T-helper 22 cell (primary cell): ENCODE measurements at places on chromosomes 13 and 19.

- no peak for DNase-seq
Measured at GRCh38 chr19:5042556-5042955, 73.6 kb downstream of the KDM4B start.

DNA sequence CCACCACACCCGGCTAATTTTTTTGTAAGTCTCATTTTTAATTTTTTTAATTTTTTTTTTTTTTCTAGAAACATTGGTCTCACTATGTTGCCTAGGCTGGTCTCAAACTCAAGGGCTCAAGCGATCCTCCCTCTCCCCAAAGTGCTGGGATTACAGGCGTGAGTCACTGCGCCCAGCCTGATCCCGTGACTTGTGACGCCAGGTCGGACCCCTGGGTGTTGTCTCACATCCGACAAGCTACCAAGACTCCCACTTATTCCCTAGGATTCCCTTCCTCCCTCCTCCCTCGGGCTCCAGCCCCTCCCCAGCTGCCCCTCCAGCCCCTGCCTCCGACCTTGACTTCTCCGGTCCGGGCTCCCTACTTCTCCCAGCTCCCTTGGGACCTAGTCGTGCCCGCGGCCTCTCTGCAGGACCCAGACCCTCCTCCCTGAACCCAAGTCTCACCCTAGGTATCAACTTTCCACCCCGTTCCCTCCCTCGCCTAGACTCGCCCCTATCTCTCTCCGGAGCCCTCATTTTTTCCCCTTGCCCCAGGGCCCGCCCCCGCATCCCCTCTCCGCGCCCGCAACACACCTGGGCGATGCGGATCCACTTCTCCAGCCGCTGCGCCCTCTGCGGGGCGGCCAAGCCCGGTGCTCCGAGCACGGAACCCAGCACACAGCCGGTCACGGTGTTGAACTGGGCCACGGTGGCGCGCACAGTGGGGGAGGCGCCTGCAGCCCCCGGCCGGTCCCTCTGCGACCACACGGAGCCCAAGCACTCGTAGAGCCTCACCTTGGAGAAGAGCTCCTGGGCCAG, 13.1 kb downstream of the RGL3 start:
- no peak for DNase-seq

- no peak for DNase-seq
Measured at GRCh38 chr13:93505104-93505952, 278.7 kb downstream of the GPC6 start.

DNA sequence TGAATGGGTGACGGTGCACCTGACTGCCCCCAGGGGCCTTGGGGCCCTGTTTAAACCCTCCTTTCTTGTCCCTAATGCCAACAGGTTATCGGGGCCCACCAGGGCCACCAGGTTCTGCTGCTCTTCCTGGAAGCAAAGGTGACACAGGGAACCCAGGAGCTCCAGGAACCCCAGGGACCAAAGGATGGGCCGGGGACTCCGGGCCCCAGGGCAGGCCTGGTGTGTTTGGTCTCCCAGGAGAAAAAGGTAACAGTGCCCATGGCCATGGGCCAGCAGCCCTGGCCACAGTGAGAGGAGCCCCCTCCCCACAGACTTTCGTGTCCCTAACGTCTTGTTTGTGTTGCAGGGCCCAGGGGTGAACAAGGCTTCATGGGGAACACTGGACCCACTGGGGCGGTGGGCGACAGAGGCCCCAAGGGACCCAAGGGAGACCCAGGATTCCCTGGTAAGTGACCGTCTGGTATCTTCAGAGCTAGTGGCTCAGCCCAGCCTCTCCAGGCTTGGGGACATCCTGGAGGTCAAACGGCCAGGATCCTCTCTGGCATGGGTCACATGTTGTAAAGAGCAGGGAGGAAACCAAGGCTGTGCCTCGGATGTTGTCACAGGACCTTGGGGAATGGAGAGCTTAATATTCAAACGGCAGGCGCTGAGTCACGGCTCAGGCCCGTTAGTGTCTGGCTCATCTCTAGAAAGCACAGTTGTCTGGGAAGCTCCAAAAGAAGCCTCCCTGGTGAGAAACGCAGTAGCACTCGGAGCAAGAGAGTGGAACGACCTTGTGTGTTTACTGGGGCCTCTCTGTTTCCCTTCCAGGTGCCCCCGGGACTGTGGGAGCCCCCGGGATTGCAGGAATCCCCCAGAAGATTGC, 58.3 kb downstream of the RAB20 start:
- DNase-seq = no peak

DNA sequence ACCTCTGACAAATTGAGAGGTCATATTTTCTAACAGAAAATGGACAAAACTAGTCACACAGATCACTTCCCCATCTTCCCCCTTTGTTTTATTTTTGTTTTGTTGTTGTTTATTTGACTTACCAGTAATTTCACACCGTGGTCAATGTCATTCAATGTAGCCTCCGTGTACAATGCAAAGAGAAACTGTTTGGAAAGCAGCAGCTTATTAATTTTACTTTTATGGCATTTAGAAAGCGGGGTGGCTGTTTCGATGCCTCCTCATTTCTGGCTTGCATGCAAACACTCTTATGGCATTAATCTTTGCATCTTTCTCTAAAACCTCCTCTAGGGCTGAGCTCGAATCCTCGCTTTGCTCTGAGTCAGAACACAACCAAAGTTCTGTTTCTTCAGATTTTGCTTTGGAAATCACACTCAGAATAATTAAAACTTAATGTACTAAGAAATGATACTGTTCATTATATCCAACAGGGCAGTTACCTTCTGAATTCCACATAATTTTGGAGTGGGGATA, 77.0 kb downstream of the ZNF536 start:
- no peak for DNase-seq

- no peak for DNase-seq
Measured at GRCh38 chr13:32983058-32983457, 33.2 kb upstream of the KL start.

GRCh38 chr13:35648201-35648600, 171.7 kb upstream of the MAB21L1 start:
- no peak for DNase-seq
